Naive B cell (primary cell): ENCODE measurements at places on chromosomes 12 and 14. TPM values are rescaled to one million over a fixed set of nuclear protein-coding genes. Genes with fewer than 3 reads are reported as not detected.

Gene SLCO1C1
- not detected for polyA plus RNA-seq

Gene TAS2R19
- not detected for polyA plus RNA-seq

Gene RNASE3
- polyA plus RNA-seq, result not detected

Gene SALL2
- 0.17 TPM for polyA plus RNA-seq

Gene ZFHX2
- not detected for polyA plus RNA-seq

Gene KLHL33
- polyA plus RNA-seq, result 0.40 TPM

Gene POTEM
- not detected for polyA plus RNA-seq

Gene RNASE4
- polyA plus RNA-seq, result 0.34 TPM

Gene C12orf60
- polyA plus RNA-seq, result 1.2 TPM

GRCh38 chr12:64077922-64078321, 144.2 kb downstream of the KICS2 start:
- no peaks in the 10 kb centered on the region for H3K36me3 ChIP-seq
- H3K4me1 ChIP-seq, result no peaks in the 10 kb centered on the region
- H3K27ac ChIP-seq, result no peak overlapping the region

DNA sequence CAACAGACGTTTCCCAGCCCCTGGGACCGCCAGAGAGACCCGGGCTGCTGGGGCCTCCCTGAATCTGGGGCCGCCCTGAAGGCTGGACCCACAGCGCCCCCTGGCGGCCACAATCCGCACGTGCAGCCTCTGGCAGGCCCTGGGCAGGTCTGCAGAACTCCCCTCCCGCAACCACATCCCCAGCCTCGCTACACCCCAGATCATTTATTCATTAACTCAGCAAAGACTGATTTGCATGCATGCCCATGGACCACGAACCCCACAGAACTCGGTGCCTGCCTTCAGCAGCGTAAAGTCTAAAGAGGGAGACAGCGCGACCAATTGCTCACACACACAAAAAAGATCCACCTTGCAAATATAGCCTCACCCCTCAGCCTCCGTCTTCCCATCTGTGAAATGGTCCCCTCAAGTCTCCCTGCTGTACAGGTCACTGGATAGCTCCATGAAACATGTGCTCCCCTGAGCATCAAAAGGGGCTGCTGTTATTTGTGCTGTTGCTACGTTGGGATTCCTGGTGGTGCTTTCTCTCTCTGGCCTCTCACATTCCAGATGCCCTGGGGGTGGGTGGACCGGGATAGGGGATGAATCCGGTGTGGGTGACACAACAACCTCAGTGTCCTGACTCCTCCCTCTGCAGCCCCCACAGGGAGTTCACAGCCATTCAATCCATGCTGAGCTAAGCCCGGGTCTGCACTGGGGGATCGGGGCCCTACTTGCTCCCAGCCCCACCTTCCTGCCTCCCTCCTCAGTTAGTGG, 96.4 kb downstream of the SCARB1 start:
- peaks cover 6% of the 10 kb centered on the region for H3K27me3 ChIP-seq
- H3K27ac ChIP-seq, result peak overlapping the region; percentile 84
- no peaks in the 10 kb centered on the region for H3K36me3 ChIP-seq
- H3K4me1 ChIP-seq, result peaks cover 22% of the 10 kb centered on the region
- peak; percentile 74 for DNase-seq
- no peak overlapping the region for H3K4me3 ChIP-seq

DNA sequence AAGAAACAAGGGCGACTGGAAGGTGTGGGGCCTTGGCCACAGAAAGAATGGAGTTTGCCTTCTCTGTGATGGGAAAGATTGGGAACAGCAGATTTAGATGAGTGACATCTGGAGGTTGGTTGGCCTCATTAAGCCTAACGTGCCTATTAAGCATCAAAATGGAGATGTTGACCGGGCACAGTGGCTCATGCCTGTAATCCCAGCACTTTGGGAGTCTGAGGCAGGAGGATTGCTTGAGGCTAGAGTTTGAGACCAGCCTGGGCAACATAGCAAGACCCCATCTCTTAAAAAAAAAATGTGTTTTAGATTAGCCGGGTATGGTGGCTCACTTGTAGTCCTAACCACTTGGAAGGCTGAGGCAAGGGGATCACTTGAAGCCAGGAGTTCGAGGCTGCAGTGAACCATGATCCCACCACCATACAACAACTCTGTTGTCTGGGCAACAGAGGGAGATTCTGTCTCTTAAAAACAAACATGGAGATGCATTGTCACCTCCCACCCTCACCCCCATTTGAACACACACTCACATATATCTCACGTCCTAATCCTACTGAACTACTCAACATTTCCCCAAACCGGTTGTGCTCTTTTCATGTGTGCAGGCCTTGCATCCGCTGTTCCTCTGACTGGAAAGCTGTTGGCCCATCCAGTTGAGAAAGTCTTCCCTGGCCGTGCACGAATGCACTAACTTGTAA, 172.1 kb downstream of the ETV6 start:
- H3K27ac ChIP-seq, result no peak overlapping the region
- H3K4me3 ChIP-seq, result peak overlapping the region; percentile 69
- peaks cover 12% of the 10 kb centered on the region for H3K36me3 ChIP-seq
- no peaks in the 10 kb centered on the region for H3K27me3 ChIP-seq
- DNase-seq, result no peak

DNA sequence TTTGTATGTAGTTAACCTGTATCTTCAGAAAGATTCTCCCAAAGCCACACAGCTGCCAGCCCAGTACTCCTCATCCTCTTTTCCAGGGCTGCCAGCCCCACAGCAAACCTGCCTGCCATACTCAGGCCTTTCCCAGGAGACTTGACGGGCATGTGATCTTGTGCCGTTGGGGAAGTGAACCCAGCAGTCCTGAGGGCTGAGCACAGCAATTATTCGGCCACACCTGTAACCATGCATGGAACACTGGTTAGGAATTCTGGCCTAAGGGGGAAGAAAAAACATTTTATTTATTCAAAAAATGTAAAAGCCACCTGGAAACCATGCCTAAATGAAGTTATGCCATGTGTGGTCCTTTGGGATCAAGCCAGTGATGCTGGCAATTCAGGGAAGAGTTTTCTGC, 145.3 kb downstream of the GRIN2B start:
- no peak overlapping the region for H3K4me3 ChIP-seq
- peaks cover 26% of the 10 kb centered on the region for H3K27me3 ChIP-seq
- no peak for DNase-seq
- no peaks in the 10 kb centered on the region for H3K4me1 ChIP-seq
- no peak overlapping the region for H3K27ac ChIP-seq
- H3K36me3 ChIP-seq, result no peaks in the 10 kb centered on the region

DNA sequence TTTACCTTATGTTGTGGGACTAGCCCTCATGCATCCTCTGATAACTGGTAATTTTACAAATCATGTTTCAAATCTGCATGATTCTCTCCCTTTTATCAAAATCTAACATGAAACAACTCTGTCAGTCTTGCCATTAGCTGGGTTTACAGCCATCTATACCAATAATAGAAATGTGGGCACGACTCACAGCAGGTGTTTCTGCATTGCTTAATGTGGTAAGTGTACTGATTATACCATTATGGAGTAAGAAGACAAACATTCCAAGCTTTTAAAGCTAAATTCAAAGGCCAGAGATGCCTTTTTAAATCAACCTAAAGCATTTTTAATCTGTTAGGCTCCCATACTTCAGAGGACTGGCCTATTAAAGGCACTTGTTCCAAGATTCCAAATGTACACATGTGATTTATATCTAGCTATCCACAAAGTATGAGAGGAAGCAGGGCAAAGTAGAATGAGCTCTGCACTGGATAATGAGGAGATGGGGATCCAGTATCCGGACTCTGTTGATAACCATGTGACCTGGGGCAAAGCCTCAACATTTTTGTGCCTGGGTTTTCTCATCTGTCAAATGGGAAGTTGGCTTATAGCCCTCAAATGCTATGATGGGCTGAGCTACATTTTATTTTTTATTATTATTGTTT, 52.3 kb upstream of the FUT8 start:
- H3K4me1 ChIP-seq, result peaks cover 28% of the 10 kb centered on the region
- no peak for DNase-seq
- no peaks in the 10 kb centered on the region for H3K36me3 ChIP-seq
- peak overlapping the region; percentile 30 for H3K27ac ChIP-seq

DNA sequence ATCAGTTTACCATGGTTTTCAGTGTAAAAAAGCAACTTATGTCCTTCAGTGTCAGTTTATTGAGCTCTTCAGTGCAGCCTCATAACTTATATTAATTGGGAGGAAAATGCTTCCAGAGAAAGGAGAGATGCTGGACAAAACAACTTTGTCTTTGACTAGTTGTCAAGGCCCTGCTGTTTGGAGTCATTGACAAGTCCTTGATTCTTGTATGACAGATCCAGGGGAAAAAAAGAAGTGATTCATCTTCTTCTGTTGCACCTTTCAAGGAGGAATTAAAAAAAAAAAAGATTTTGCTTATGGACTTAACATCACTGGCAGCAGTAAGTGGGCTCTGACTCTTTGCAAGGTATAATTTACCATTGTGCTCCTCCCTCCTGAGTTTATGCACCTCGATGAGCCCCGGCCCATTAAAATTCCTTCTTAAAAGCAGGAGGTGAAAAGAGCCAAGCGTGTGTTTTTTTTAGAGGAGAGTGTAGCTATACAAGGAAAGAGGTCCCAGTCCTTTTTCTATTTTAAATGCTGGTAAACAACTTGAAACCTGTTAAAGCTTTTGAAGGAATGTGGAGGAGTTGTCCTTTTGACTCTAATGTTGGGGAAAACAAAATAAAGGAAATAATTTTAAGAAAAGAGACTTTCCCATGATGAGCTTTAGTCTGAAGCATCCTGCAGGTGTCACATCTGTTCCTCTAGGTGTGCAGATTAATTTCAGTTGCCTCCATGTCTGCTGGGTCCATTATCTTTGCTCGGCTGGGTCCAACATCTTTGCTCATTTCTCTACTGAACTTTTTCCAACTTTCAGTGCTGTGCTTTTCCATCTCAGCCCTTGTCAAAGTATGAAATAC, 431.6 kb downstream of the RAD51B start:
- DNase-seq, result no peak
- peak overlapping the region; percentile 14 for H3K4me3 ChIP-seq
- H3K4me1 ChIP-seq, result peaks cover 57% of the 10 kb centered on the region
- H3K27ac ChIP-seq, result peak overlapping the region; percentile 78
- H3K36me3 ChIP-seq, result peaks cover 4% of the 10 kb centered on the region

GRCh38 chr12:51390457-51390856, 749 bp downstream of the GALNT6 start:
- no peak for DNase-seq
- H3K4me1 ChIP-seq, result peaks cover 68% of the 10 kb centered on the region
- H3K4me3 ChIP-seq, result peak overlapping the region; percentile 96
- peak overlapping the region; percentile 98 for H3K27ac ChIP-seq

GRCh38 chr12:106145539-106146447, 7.0 kb upstream of the NUAK1 start:
- peaks cover 51% of the 10 kb centered on the region for H3K27me3 ChIP-seq
- H3K27ac ChIP-seq, result no peak overlapping the region
- no peaks in the 10 kb centered on the region for H3K4me1 ChIP-seq
- H3K36me3 ChIP-seq, result peaks cover 4% of the 10 kb centered on the region
- no peak overlapping the region for H3K4me3 ChIP-seq
- DNase-seq, result no peak

- no peak overlapping the region for H3K27ac ChIP-seq
- peaks cover 8% of the 10 kb centered on the region for H3K36me3 ChIP-seq
- no peak for DNase-seq
- peaks cover 40% of the 10 kb centered on the region for H3K4me1 ChIP-seq
- no peak overlapping the region for H3K4me3 ChIP-seq
Measured at GRCh38 chr12:122089077-122089476, 10.5 kb downstream of the MLXIP start.

GRCh38 chr14:76908834-76909233, 82.6 kb downstream of the LRRC74A start:
- DNase-seq, result peak; percentile 86
- peak overlapping the region; percentile 86 for H3K27ac ChIP-seq
- H3K36me3 ChIP-seq, result peaks cover 5% of the 10 kb centered on the region
- H3K4me1 ChIP-seq, result peaks cover 31% of the 10 kb centered on the region
- peak overlapping the region; percentile 86 for H3K4me3 ChIP-seq

GRCh38 chr12:93127582-93128331, 198.7 kb upstream of the EEA1 start:
- no peak overlapping the region for H3K27ac ChIP-seq
- peaks cover 21% of the 10 kb centered on the region for H3K4me1 ChIP-seq
- no peaks in the 10 kb centered on the region for H3K27me3 ChIP-seq
- no peak overlapping the region for H3K4me3 ChIP-seq

GRCh38 chr12:94567761-94568160, 82.6 kb downstream of the TMCC3 start:
- no peak overlapping the region for H3K27ac ChIP-seq
- no peaks in the 10 kb centered on the region for H3K27me3 ChIP-seq
- H3K4me3 ChIP-seq, result no peak overlapping the region
- H3K36me3 ChIP-seq, result peaks cover 27% of the 10 kb centered on the region
- no peak for DNase-seq
- H3K4me1 ChIP-seq, result peaks cover 6% of the 10 kb centered on the region

GRCh38 chr12:50640321-50640939, 123.5 kb upstream of the ATF1 start:
- H3K27me3 ChIP-seq, result no peaks in the 10 kb centered on the region
- no peak overlapping the region for H3K27ac ChIP-seq
- no peak overlapping the region for H3K4me3 ChIP-seq
- DNase-seq, result no peak
- H3K36me3 ChIP-seq, result peaks cover 11% of the 10 kb centered on the region
- peaks cover 56% of the 10 kb centered on the region for H3K4me1 ChIP-seq

DNA sequence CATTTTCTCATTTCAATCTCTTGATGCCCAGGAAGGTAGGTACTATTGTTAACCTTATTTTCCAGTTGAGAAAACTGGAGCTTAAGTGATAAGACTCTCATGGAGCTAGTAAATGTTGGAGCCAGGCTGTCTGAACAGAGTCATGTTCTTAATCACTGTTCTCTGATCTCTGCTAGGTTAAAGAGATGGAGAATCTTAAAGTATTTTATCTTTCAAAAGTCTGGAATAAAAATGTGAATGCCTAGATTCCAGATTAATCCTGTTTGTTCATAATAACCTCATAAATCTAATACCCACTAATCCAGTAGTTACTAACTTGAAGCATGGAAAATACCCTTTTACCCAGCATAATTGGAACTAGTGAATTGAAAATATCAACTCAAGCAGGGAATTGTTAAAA, 341.0 kb upstream of the RGS6 start:
- H3K27ac ChIP-seq, result no peak overlapping the region
- no peaks in the 10 kb centered on the region for H3K27me3 ChIP-seq
- H3K36me3 ChIP-seq, result peaks cover 31% of the 10 kb centered on the region
- no peak for DNase-seq
- H3K4me1 ChIP-seq, result peaks cover 32% of the 10 kb centered on the region

- no peaks in the 10 kb centered on the region for H3K27me3 ChIP-seq
- H3K4me3 ChIP-seq, result no peak overlapping the region
- DNase-seq, result no peak
- peaks cover 24% of the 10 kb centered on the region for H3K4me1 ChIP-seq
- no peaks in the 10 kb centered on the region for H3K36me3 ChIP-seq
Measured at GRCh38 chr14:89425931-89426330, 8.9 kb upstream of the FOXN3 start.

GRCh38 chr12:61272441-61272840, 987.8 kb upstream of the USP15 start:
- H3K4me1 ChIP-seq, result no peaks in the 10 kb centered on the region
- no peaks in the 10 kb centered on the region for H3K27me3 ChIP-seq
- no peaks in the 10 kb centered on the region for H3K36me3 ChIP-seq
- H3K4me3 ChIP-seq, result no peak overlapping the region
- no peak overlapping the region for H3K27ac ChIP-seq
- no peak for DNase-seq

- peaks cover 24% of the 10 kb centered on the region for H3K36me3 ChIP-seq
- no peak overlapping the region for H3K27ac ChIP-seq
- H3K4me3 ChIP-seq, result no peak overlapping the region
- no peak for DNase-seq
Measured at GRCh38 chr14:102853648-102854047, 68.8 kb upstream of the AMN start.

- peaks cover 3% of the 10 kb centered on the region for H3K27me3 ChIP-seq
- no peaks in the 10 kb centered on the region for H3K36me3 ChIP-seq
- H3K27ac ChIP-seq, result no peak overlapping the region
Measured at GRCh38 chr14:38248321-38249028, 7.4 kb downstream of the CLEC14A start.
